Panc1 (cell line): ENCODE measurements at places on chromosomes 5 and 9.

DNA sequence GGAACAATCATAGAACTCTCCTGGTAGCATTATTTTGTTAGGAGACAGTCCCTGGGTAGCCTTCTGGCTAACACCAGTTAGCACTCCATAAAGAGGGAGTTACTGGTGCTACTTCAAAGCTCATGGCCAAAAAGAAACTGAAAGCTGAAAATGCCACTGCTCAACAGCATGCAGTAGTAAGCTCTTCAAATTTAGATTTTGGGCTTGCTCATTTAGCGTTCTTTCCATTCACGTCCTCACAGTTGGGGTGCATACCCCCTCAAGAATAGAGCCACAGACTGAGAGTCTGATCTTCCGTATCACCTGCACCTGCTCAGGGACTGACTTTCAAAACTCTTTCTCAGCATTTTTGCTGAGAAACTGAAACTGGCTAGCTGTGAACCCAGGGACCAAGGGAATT lies 24.7 kb downstream of the NTRK2 start:
- DNase-seq = no peak

DNA sequence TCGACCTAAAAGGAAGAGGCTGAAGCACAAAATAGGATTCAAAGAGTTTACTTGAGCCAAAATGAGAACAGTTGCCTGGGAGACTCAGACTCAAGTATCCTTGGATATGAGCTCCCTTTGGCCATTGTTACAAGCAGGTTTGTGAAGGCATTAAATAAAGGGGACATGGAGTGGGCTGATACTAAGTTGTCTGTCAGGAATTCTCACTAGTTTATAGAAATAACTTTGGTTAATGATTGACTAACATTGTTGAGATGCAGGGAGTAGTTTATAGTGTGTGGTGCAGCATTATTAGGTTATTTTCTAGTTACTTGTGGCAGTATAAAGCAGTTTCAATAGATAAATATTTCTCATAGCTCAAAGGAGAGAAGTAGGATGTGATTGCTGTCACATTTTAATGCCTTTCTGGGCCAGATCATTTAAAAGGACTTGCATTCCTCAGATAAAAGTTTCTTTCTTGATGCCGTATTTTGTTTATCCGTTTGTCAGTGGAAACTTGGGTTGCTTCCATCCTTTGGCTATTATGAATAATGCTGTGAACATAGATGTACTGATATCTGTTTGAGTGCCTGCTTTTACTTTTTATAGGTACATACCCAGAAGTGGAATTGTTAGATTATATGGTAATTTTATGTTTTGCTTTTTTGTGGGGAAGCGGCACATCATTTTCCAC lies 9.1 kb downstream of the AP3S1 start:
- no peak for DNase-seq

- DNase-seq = no peak
Observed at GRCh38 chr5:154712518-154713437, 42.4 kb upstream of the LARP1 start.

GRCh38 chr9:78848061-78848460 lies 551.1 kb downstream of the PSAT1 start:
- no peak for DNase-seq

DNA sequence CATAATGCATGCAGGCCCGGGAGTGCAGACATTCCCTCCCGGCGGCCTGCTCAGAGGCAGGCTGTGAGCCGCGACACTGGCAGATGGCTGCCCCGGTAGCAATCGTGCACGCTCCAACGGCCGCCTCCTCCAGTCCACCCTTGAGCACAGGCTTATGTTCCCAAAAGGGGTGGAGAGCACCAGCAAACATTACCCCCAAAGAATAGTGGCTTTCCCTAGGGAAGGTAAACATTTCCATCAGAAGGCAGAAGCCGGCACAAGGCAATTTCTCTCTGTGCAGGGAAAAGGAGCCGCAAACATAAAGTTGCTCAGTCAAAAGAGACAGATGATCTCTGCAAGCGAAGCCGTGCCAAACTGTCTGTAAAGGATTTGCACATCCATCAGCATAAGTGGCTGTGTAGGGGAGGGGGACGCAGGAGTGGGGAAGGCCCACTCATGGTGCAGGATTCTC lies 92.5 kb downstream of the SIL1 start:
- DNase-seq = no peak

DNA sequence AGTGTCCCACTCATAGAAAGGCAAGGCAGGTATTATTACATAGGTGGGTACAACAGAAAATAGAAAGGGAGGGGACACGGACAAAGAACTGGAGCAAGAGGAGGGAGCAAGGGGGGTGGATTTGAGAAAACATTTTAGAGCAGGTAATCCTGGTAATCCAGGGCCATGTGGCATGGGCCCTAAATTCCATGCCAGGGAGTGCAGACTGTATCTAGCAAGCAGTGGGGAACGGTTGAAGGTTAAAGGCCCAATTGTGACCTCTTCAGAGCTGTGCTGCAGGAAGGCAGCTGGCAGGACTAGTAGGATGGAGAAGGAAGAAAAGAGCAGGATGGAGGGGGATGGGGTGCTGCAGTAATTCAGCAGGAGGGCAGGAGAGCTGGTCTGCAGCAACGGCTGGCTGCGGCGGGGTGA lies 75.2 kb downstream of the PDE6A start:
- DNase-seq = no peak

- DNase-seq = no peak
Observed at GRCh38 chr5:132261881-132262845, 4.7 kb downstream of the PDLIM4 start.

GRCh38 chr5:114822863-114823262 lies 346.8 kb downstream of the TRIM36 start:
- DNase-seq = no peak

DNA sequence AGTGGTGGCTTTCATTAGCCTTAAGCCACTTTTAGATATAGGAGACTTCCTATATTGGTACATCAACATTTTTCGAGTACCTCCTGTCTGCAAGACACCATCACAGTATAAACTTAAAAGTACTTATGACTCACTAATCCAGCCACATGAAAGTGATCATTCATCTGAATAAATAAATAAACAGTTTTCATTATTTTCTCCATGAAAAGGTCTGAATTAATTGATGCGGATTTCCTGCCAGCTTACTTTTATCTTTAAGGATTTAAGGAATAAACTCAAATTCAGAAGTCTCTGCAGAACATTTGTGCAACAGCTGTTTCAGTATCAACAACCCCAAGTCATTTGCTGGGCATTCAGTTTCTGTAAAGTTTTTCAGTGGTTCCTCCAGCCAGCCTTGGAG lies 4.0 kb downstream of the SAP30L start:
- no peak for DNase-seq

DNA sequence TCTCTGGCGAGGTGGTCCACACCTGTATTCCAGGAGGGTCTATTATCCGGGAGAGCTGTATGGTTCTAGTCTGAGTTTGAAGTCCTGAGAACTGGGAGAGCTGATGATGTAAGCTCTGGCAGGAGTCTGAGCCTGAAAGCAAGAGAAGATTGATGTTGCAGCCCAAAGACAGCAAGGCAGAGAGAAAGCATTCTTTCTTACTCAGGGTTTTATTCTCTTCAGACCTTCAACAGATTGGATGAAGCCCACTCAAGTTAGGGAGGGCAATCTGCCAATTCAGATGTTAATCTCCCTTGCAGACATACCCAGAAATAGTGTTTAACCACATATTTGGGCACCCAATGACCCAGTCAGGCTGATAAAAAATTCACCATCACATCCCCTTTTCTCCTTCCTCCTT lies 159.1 kb downstream of the CCDC171 start:
- DNase-seq = no peak

DNA sequence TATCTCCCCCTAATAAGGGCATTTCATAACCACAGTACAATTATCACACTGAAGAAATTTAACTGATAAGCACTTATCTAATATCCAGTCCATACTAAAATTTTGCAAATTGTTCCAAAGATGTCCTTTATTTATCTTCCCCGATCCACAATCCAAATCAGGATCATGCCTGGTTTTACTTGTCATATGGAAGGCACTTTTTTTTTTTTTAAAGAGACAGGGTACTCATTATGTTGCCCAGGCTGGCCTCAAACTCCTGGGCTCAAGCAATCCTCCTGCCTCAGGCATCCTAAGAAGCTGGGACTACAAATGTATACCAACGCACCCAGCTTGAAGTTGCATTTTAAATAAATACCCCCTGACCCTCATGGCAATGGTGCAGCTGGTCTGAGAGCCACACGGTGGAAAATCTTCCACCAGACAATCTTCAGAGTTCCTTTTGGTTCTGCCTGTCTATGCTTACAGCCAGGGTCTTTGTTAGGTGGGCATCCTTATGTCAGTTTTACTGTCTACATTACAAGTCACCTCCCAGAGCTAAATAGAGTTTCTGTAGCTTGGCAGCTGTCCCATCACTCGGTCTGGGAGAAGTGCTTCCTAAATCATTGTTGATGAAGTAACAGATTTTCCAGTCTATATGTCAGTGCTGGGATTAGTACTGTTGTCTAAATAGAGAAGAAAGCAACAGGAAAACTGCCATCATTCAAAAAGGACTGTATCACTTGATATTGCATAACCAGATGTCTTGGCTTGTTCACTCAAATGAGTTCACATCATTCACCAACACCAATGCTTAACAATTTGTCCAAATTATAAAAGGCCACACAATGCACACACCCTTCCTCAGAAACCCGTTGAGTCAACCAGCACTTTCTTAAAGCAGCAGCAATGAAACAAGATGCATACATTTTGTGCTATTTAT lies 26.4 kb downstream of the PTPN3 start:
- no peak for DNase-seq

DNA sequence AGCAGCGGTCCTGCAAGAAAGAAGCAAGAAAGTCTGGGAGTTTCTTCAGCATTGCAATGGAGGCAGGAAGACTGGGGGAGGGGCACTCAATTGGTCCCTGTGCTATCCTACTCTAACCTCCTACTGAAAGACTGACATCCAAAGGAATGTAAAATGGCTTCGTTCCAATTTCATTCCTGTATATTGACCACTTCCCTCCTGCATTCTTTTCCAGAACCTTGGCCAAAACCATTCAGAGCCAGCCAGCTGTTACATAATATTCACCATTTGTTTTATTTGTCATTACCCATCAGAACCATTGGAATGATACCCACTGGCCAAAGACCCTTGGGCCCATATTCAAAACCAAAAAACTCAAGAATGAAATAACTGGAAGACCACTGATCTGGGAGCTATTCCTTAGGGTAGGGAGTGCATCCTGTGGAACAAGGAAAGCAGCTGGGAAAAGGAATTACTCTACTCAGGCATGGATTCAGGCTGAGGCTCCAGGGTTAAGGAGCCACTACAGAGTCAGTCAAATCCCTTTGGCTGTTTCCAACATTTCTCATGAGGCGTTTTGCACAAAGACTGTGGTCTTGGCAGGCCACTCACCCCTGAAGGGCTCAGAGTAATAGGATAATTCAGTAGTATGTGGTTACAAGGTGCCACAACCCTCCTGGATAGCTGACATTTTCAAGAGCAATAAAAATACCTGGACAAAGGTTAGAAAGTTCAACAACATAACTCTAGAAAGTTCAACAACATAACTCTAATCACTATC lies 148.7 kb upstream of the SLC1A3 start:
- no peak for DNase-seq

DNA sequence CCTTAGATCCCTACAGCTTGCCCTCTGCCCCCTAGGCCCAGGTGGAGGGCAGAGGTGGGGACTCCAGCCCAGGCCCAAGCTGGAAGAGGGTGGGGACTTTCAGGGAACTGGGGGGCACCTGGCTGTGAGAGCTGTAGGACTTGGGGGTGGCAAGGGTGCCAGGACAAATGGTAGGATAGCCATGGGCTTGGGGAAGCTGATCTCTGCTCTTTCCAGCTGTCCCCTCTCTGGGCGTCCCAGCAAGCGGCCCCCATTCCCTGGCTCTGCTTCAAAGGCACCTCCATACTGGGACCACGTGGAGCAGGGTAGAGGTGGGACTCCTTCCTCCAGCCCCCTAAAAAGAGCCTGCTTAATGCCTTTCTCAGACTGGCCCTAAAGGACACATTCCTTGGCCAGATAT lies 385 bp downstream of the LTC4S start:
- no peak for DNase-seq

GRCh38 chr9:105447814-105448812 lies at the start of gene FSD1L:
TSS of gene FSD1L (plus strand) at chr9:105448034. CDS start at chr9:105448221, 187 bp downstream.
- peak; percentile 27 for DNase-seq

DNA sequence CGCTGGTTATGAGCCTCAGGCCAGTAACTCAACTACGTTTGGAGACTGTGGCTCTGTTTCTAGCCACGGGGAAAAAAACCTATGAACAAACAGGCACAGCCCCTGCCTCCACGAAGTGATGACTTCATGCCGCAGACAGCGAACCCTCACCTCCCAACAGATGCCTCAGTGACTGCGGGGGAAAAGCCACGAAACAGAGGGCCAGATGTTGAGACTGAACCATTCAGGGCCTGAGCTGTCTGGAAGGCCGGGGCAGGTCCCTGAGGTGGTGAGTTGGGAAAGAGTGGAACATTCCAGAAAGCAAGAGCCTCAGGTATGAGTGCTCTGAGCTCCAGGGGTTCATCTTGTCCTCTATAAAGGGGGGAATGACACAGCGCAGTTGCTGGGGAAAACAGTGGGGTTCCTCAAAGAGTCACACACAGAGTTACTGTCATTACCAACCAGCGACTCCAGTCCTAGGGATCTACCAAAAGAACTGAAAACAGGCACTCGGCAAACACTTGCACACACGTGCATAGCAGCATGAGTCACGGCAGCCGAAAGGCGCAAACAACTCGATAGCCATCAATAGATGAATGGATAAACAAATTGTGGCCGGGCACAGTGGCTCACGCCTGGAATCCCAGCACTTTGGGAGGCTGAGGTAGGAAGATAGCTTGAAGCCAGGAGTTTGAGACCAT lies 15.3 kb downstream of the PLPP7 start:
- no peak for DNase-seq

DNA sequence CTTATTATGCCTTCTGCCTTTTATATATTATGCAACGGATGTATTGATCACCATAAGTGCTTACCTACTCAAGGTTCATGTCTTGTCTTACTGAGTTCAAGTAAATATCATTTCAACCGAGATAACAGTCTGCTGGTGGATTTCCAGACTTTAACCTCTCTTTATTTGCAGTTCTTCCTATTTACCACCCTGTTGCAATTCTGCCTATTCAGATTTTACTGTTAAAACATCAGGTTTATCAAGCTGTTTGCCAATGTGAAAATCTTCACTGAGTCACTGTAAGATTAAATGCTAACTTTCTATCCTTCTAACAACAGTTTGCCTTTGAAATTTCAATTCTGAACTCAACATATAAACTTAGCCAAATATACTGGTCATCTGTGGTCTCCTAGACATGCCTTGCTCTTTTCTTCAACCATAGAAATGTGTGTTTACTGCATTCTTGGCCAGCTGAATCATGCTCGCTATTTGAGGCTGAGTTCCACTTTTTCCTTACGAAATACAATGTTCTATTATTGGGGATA lies 471.7 kb upstream of the RORB start:
- no peak for DNase-seq

GRCh38 chr9:29475471-29475870 lies 1902.2 kb upstream of the C9orf72 start:
- no peak for DNase-seq

- no peak for DNase-seq
Observed at GRCh38 chr5:125140855-125141254, 394.4 kb upstream of the ZNF608 start.

DNA sequence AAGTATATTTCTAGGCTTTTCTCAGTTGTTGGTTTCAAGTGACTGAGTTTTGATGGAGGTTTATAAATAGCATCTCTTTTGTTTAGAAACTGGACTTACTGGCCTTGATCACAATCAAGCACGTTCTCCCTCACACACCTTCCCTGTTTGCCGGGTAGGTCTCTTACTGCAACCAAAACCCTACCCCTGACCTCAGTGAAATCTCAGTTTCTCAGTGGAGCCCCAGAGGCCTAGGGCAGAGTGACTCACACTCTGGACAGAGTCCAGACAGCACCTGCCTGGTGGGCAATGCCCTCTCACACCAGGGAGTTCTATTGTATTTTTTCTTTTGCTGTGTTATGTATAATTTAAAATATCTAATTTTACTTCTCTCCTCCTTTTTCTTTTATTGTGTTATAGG lies 48.4 kb upstream of the EPB41L4B start:
- no peak for DNase-seq
